ENCODE measurements at places on chromosomes 4 and X.

DNA sequence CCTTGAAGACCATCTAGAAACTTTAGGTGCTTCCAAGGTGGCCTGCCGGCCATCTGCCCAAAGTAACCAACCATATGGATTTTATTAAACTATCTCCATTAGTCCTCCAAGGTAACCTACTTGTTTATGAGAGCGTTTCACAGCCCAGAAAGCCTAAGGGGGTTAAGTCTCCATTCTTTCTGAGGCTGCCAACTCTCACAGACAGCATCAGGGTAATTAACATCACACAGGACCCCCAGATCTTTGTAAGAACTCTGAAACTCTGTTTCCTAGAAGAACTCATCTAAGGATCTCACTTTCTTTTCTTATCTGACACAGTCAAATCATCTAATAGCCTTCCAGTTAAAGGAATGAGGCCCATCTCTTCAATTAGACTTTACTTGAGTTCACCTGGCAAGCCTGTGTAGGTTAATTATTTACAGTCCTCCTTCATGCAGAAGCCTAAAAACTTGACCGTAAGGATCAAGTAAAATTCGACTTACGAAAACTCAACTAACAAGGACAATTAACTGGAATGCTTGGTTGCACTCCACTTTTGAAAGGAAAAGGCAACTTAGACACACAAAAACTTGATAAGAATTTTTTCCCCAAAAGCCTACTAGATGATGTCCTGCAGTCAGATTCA lies 252.5 kb downstream of the GRIA3 start:
- DNase-seq, result no peak
- H3K4me3 ChIP-seq, result no peak overlapping the region
- H3K27ac ChIP-seq, result no peak overlapping the region
- no peaks in the 10 kb centered on the region for H3K36me3 ChIP-seq
- H3K4me1 ChIP-seq, result no peaks in the 10 kb centered on the region

- H3K4me1 ChIP-seq, result no peaks in the 10 kb centered on the region
- H3K36me3 ChIP-seq, result no peaks in the 10 kb centered on the region
- no peak overlapping the region for H3K27ac ChIP-seq
- H3K27me3 ChIP-seq, result no peaks in the 10 kb centered on the region
- no peak overlapping the region for H3K4me3 ChIP-seq
These were observed 401.5 kb downstream of the PPP3CA start for GRCh38 chr4:100945789-100946188.

DNA sequence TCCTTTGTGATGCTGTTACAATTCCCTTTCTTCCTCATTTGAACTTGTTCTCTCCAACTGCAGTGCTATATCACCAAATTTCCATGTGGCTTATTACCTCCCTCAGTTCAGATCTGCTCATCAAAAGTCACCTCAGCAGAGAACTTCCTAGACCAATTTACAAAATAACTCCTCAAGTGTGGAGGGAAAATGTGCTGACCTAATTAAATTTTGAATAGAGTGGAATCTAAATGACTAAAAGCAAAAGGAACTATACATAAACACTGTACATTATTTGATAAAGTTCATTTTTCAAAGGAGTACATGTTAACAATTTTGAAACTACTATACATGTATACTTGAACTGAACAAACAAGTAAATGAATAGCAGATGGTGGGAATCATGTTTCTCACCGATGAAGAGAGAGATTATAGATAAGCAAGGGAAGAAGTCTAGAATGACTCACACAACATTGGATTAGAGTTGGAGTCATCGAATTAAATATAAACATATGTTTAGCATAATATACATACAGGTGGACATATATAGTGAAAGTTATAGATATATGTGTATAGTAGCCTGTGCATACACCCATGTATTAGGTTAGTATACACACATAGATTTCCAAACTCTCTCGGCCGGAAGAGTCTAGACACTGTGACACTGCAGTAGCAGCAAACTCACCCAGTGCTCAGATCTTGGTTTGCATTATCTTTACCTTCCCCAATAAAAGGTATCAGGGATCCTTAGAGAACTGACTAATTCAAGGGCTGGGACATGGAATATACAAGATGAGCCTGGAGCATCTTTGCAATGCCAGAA lies 318.7 kb downstream of the PCDH18 start:
- H3K27me3 ChIP-seq, result no peaks in the 10 kb centered on the region
- no peak for DNase-seq
- no peaks in the 10 kb centered on the region for H3K36me3 ChIP-seq
- no peak overlapping the region for H3K4me3 ChIP-seq

DNA sequence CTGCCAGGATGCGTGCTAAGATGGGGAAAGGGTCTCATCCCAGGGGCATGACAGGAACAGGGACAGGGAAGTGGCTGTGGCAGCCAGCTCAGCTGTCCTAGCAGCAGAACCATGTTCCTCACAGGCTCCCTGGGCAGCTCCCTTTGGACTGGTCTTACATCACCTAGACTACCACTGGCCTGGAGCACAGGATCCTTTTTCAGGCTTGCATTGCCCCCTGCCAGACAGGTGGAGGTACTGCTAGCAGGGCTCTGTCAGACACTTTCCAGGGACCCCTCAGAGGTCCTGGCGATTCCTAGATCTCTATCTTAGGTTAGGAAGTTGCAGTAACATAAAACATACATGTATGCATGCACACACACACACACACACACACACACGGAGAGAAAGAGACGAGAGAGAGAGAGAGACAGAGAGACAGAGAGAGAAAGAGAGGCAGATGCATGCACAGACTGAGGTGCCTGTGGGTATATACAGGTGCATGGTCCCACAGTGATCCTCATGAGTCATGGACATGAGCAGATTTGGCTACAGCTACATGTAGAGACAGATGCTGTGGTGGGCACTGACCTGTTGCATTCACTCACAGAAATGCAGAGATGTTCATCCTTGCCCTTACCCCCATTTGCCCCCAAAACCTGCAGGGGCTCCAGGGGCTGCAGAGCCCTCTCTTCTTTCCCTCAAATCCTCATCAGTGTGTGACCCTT lies 63.6 kb downstream of the STARD8 start:
- H3K27me3 ChIP-seq, result no peaks in the 10 kb centered on the region
- H3K4me3 ChIP-seq, result no peak overlapping the region
- DNase-seq, result no peak
- H3K27ac ChIP-seq, result no peak overlapping the region

- no peak for DNase-seq
- no peak overlapping the region for H3K27ac ChIP-seq
- no peak overlapping the region for H3K4me3 ChIP-seq
- H3K27me3 ChIP-seq, result no peaks in the 10 kb centered on the region
These were observed 61.5 kb downstream of the GALNT7 start for GRCh38 chr4:173230062-173230461.

DNA sequence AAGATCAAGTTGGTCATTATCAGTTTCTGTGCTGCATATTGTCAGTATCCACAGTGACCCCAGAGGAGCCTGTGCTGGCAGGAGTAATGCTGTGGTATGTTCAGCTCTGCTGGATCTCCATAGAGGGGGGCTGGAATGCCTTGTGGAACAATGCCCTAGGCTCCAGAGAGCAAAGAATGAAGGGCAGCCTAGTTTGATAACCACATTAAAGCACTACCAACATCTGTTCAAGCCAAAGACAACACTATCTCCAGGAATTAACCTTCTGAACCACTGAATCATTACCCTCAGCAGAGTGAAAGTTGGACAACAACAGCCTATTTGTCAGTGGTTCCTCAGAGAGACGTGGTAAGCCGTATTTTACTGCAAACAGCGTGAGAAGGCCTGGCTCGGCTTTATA lies 192.3 kb upstream of the CXorf66 start:
- H3K27ac ChIP-seq, result no peak overlapping the region
- DNase-seq, result no peak
- no peaks in the 10 kb centered on the region for H3K36me3 ChIP-seq
- H3K4me3 ChIP-seq, result no peak overlapping the region

DNA sequence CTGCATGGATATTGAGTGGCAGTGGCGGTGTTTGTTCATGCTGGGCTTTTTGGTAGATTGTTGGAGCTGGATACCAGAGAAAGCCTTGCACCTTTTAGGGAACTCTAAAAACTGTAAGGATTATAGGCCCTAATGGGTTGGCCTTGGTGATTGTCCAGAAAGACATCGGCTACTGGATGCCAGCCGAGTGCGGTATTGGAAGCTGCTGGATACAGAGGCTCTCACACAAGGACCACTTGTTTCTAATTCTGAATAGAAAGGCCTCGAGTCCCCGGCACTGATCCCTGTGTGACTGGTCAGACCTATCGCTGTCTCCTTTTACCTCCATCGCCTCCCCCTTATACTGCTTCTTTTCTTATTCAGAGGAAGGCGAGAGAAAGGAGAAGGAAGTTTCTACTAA lies 27.3 kb upstream of the SCOC start:
- H3K27ac ChIP-seq, result no peak overlapping the region
- H3K27me3 ChIP-seq, result peaks cover 63% of the 10 kb centered on the region
- H3K4me1 ChIP-seq, result peaks cover 3% of the 10 kb centered on the region
- DNase-seq, result no peak

DNA sequence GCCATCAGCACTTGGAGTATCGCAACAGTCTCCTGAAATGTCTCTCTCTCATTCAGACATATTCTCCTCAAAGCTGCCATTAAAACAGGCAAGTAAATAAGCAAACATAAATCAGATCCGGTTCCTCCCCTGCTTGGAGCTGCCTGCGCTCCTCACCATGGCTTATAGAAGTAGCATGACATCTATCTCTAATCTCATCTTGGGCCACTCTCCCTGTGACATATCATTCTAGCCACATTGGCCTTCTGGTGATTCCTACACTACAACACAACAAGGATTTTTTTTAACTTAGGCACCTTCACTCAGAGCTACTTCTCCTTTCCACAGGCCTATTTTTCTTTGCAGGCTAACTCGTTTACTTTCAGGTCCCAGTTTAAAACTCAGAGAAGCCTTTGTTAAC lies 387.9 kb downstream of the ARHGAP24 start:
- H3K27ac ChIP-seq, result no peak overlapping the region
- H3K27me3 ChIP-seq, result no peaks in the 10 kb centered on the region
- H3K4me1 ChIP-seq, result no peaks in the 10 kb centered on the region
- H3K36me3 ChIP-seq, result no peaks in the 10 kb centered on the region
- H3K4me3 ChIP-seq, result no peak overlapping the region

- no peak overlapping the region for H3K4me3 ChIP-seq
- H3K27me3 ChIP-seq, result no peaks in the 10 kb centered on the region
- peaks cover 3% of the 10 kb centered on the region for H3K36me3 ChIP-seq
- no peaks in the 10 kb centered on the region for H3K4me1 ChIP-seq
- H3K27ac ChIP-seq, result no peak overlapping the region
These were observed 44.9 kb upstream of the TXK start for GRCh38 chr4:48178931-48179330.

DNA sequence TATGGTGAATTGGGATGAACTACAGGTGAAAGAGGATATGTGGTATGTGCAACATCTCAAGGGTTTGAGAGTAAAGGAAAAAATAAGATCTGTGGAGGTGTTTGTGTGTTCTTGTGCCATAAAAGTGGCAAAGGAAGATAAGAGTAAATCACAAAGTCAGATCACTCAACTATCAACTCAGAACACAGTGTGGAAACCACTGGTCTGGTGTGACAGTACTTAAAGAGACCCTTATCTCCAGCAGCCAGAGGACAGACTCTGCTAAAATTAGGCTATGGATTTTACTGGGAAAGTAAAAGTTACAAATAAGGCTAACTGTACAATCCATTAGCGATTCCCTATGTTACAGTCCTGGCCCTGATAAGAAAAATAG lies 54.0 kb upstream of the PRDM8 start:
- no peaks in the 10 kb centered on the region for H3K27me3 ChIP-seq
- no peak overlapping the region for H3K27ac ChIP-seq
- H3K4me3 ChIP-seq, result no peak overlapping the region
- DNase-seq, result no peak
- peaks cover 22% of the 10 kb centered on the region for H3K4me1 ChIP-seq

DNA sequence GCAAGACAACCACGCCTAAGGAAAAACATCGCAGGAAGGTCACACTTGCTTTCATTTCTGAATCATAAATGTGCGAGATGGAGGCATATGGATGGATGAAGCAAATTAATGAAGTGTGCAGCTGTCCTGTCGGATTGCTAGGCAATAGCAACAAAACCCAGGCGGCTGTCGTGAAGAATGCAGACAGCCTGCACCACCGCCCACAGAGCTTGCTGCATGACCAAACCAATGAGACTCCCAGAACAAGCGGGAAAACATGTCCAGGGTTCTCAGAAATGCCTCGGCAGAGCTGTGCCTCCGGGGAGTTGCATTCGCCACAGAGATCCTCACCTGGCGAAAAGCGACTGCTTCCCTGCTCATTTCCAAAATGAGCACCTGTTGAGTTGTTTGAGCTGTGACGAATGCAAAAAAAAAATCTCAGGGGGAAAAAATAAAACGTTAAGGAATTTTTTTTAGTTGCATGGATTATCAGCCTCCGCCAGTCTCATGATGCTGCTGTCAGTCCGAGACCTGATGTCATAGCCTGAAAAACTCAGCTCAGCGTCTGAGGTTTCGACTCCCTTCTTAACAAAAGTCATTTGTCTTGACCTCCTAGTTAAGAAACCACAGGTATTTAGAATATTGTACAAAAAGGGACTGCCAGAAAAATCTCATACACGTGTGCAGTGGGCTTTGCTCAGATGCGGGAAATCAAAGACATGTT lies 155.5 kb upstream of the MXRA5 start:
- no peak overlapping the region for H3K4me3 ChIP-seq
- peaks cover 13% of the 10 kb centered on the region for H3K27me3 ChIP-seq
- no peak overlapping the region for H3K27ac ChIP-seq
- H3K4me1 ChIP-seq, result no peaks in the 10 kb centered on the region
- H3K36me3 ChIP-seq, result no peaks in the 10 kb centered on the region

- no peaks in the 10 kb centered on the region for H3K27me3 ChIP-seq
- H3K36me3 ChIP-seq, result no peaks in the 10 kb centered on the region
- no peak for DNase-seq
- H3K4me3 ChIP-seq, result no peak overlapping the region
- H3K27ac ChIP-seq, result no peak overlapping the region
- H3K4me1 ChIP-seq, result no peaks in the 10 kb centered on the region
These were observed 7.5 kb upstream of the CXCL8 start for GRCh38 chr4:73732759-73733431.

GRCh38 chrX:66677430-66677829 lies 38.6 kb upstream of the EDA2R start:
- DNase-seq, result no peak
- H3K27ac ChIP-seq, result no peak overlapping the region
- no peak overlapping the region for H3K4me3 ChIP-seq
- H3K27me3 ChIP-seq, result no peaks in the 10 kb centered on the region
- no peaks in the 10 kb centered on the region for H3K36me3 ChIP-seq

DNA sequence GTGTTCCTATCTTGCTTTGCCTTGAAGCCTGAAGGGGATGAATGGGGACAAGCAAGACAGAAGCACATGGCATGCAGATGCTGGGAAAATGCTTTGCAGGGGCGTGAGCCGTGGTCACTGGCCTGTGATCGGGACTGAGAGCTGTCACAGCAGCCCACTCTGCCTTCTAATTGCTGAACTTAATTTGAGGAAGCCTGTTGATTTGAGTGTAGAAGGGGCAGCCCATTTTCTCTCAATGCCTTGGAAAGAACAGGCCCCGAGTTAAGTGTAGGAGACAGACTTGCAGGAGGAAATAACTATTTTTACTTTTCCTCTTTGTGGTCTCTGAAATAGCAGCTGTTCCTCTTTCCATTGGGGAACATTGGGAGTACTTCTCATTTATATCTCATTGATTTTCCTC lies 26.1 kb upstream of the TBC1D1 start:
- H3K4me1 ChIP-seq, result no peaks in the 10 kb centered on the region
- no peak overlapping the region for H3K27ac ChIP-seq
- H3K27me3 ChIP-seq, result no peaks in the 10 kb centered on the region
- no peak overlapping the region for H3K4me3 ChIP-seq
- peaks cover 9% of the 10 kb centered on the region for H3K36me3 ChIP-seq
- no peak for DNase-seq
